Hepatocyte (in vitro differentiated cells): ENCODE measurements at places on chromosomes 16 and 17. TPM values are rescaled to one million over a fixed set of nuclear protein-coding genes. Genes with fewer than 3 reads are reported as not detected.
A peak's percentile ranks its signal among the peaks of the same experiment; 100 is the strongest.

ABCC12 gene
- total RNA-seq: not detected in 2 replicates

DNA sequence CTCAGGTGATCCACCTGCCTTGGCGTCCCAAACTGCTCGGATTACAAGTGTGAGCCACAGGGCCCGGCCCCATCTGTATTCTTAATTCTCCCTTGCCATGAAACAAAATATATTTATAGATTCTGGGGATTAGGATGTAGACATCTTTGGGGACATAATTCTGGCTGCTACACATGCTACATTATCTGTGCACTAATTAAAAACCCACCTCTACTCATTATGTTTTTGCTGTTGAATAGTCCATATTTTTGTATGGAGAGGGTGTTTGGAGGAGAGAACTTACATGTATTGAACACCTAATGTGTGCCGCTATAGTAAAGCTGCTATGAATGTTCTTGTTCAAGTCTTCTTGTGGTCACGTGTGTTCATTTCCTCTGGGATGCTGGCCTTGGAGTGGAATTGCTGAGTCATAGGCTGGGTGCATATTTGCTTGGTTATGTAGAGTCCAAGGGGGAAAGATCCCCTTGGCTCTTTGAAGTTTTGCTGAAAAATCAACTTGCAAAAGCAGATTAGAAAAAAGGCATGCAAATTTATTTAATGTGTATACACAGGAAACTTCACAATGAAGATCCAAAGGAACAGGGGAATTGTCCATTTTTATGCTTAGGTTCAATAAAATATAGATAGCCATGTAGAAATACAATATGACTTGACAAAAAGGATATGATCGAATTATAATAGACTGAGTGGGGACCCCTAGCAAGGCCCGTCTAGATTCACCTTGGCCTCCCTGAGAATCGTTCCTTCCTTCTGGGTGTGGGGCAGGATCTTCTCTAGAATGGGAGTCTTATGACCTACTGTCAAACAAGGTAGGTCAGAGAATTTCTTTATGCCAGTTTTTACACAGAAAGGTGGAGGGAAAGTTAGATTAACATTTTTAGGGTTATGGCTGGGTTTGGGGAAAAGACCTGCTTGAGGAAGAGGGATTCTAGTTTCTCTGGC lies 42.1 kb upstream of the GPRC5B start:
- no peak overlapping the region for H3K4me3 ChIP-seq
- H3K27ac ChIP-seq: no peak overlapping the region
- no peaks in the 10 kb centered on the region for H3K27me3 ChIP-seq
- H3K36me3 ChIP-seq: no peaks in the 10 kb centered on the region
- DNase-seq: peak; percentile 53

DNA sequence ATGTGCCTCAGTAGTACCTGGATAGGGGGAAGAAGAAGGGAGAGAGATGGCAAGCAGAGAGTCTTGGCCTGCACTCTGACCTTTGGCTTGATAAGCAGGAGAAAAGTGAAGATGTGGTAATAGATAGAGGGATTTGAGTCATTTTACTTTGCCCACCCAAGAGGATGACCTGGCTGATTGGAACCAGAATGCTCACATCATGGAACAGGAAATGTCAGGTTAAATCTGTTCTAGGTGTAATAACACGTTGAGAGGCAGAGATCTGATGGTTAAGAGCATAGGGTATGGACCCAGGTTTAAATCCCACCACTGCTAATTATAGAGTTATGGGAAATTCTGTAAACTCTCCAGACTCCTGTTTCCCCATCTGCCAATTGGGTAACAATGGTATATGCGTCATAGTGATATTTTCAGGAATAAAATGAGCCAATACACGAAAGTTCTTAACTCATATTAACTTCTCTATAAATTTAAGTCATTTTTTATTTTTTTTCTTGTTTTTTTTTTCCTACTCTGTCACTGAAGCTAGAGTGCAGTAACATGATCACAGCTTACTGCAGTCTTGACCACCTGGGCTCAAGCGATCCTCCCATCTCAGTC lies 8.1 kb upstream of the CCL18 start:
- no peaks in the 10 kb centered on the region for H3K27me3 ChIP-seq
- DNase-seq: no peak
- H3K36me3 ChIP-seq: no peaks in the 10 kb centered on the region
- H3K4me1 ChIP-seq: no peaks in the 10 kb centered on the region
- no peak overlapping the region for H3K27ac ChIP-seq

- H3K27me3 ChIP-seq: no peaks in the 10 kb centered on the region
- peak; percentile 81 for DNase-seq
- H3K4me3 ChIP-seq: no peak overlapping the region
- no peaks in the 10 kb centered on the region for H3K36me3 ChIP-seq
- H3K4me1 ChIP-seq: peaks cover 39% of the 10 kb centered on the region
Observed at GRCh38 chr17:43673516-43674323, 12.0 kb upstream of the MEOX1 start.

GRCh38 chr16:31453255-31454204 lies 5.8 kb upstream of the ARMC5 start:
- DNase-seq: peak; percentile 49
- H3K4me3 ChIP-seq: no peak overlapping the region
- H3K4me1 ChIP-seq: peaks cover 37% of the 10 kb centered on the region
- H3K27me3 ChIP-seq: no peaks in the 10 kb centered on the region
- H3K36me3 ChIP-seq: no peaks in the 10 kb centered on the region

- no peaks in the 10 kb centered on the region for H3K36me3 ChIP-seq
- no peaks in the 10 kb centered on the region for H3K4me1 ChIP-seq
- H3K27me3 ChIP-seq: peaks cover 25% of the 10 kb centered on the region
- no peak overlapping the region for H3K4me3 ChIP-seq
- H3K27ac ChIP-seq: no peak overlapping the region
Observed at GRCh38 chr17:79331492-79331891, 256.9 kb downstream of the ENGASE start.

ZFPM1 gene
- total RNA-seq: 3.1 and 4.1 TPM in 2 replicates

- peak overlapping the region; percentile 97 for H3K27ac ChIP-seq
- DNase-seq: no peak
- no peak overlapping the region for H3K4me3 ChIP-seq
Observed at GRCh38 chr17:17714879-17715278, 33.6 kb downstream of the RAI1 start.

GRCh38 chr17:29143894-29144293 lies 36.3 kb downstream of the MYO18A start:
- H3K36me3 ChIP-seq: no peaks in the 10 kb centered on the region
- H3K4me1 ChIP-seq: peaks cover 27% of the 10 kb centered on the region
- no peak overlapping the region for H3K4me3 ChIP-seq

- H3K27me3 ChIP-seq: peaks cover 70% of the 10 kb centered on the region
- DNase-seq: no peak
- H3K4me1 ChIP-seq: peaks cover 16% of the 10 kb centered on the region
- no peak overlapping the region for H3K27ac ChIP-seq
Observed at GRCh38 chr16:12903407-12904328, 2.3 kb downstream of the SHISA9 start.

ABCA8 gene
- total RNA-seq: 3.4 and 6.0 TPM in 2 replicates

GRCh38 chr16:66399930-66400329 lies 27.2 kb upstream of the BEAN1 start:
- no peaks in the 10 kb centered on the region for H3K36me3 ChIP-seq
- H3K27ac ChIP-seq: no peak overlapping the region
- DNase-seq: no peak
- H3K4me1 ChIP-seq: no peaks in the 10 kb centered on the region

DNA sequence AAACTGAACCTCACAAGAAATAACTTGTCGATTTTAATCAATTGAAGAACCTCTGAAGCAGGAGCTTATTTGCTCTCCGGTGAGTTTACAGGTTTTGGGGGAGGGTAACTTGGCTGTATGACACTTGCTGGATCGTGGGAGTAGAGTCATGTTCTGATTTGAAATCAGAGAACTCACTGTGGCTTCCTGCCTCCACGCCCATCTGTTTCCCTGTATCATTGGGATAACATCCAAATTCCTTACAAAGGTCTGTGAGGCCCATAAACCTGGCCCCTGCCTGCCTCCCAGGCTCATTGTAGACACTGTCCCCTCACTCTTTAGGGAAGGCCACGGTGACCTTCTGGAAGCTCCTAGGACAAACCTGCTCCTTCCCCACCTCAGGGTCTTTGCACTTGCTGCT lies 48.3 kb downstream of the C17orf67 start:
- no peak for DNase-seq
- no peaks in the 10 kb centered on the region for H3K36me3 ChIP-seq
- no peak overlapping the region for H3K4me3 ChIP-seq
- H3K27ac ChIP-seq: no peak overlapping the region

GRCh38 chr17:75849724-75850123 lies 5.4 kb downstream of the WBP2 start:
- DNase-seq: peak; percentile 2
- H3K4me3 ChIP-seq: no peak overlapping the region
- no peaks in the 10 kb centered on the region for H3K27me3 ChIP-seq
- no peaks in the 10 kb centered on the region for H3K36me3 ChIP-seq
- no peak overlapping the region for H3K27ac ChIP-seq
- H3K4me1 ChIP-seq: peaks cover 16% of the 10 kb centered on the region

SPATA32 gene
- not detected in 2 replicates for total RNA-seq

EME1 gene
- total RNA-seq: 1.9 and 2.1 TPM in 2 replicates

- no peak overlapping the region for H3K4me3 ChIP-seq
- H3K4me1 ChIP-seq: no peaks in the 10 kb centered on the region
- peak; percentile 71 for DNase-seq
- H3K27me3 ChIP-seq: no peaks in the 10 kb centered on the region
Observed at GRCh38 chr17:75031972-75032719, 14.6 kb downstream of the ATP5PD start.

GRCh38 chr17:31492880-31493655 lies 101.6 kb downstream of the RAB11FIP4 start:
- H3K36me3 ChIP-seq: no peaks in the 10 kb centered on the region
- no peak for DNase-seq

DNA sequence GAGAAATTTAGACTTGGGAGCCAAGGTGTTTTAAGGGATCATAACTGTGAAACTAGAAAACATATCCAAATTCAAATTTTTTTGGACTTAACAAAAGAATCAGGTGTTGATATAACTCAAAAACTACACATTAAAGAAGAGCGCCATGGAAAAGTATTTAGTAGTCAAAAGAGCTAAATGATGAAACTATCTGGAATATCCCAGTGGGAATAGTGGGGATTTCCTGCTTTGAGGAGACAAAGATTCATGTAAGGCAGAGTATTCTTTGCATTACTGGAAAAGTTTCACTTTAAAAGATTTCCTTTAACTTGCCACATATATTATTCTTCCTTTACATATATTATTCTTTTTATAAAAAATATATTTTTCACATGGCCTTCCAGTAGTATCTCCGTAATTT lies 40.3 kb upstream of the VPS4A start:
- DNase-seq: no peak
- H3K27me3 ChIP-seq: no peaks in the 10 kb centered on the region
- H3K4me3 ChIP-seq: no peak overlapping the region
- H3K36me3 ChIP-seq: no peaks in the 10 kb centered on the region
- peaks cover 4% of the 10 kb centered on the region for H3K4me1 ChIP-seq
- no peak overlapping the region for H3K27ac ChIP-seq

GRCh38 chr17:62713086-62713881 lies 85.8 kb downstream of the MRC2 start:
- no peaks in the 10 kb centered on the region for H3K4me1 ChIP-seq
- H3K27ac ChIP-seq: no peak overlapping the region
- no peak overlapping the region for H3K4me3 ChIP-seq
- DNase-seq: no peak
- no peaks in the 10 kb centered on the region for H3K27me3 ChIP-seq
- no peaks in the 10 kb centered on the region for H3K36me3 ChIP-seq
